Stimulated activated CD4-positive, alpha-beta T cell treated with anti-CD3 and anti-CD28 coated beads, Interleukin-1b, Interleukin-23, amount 100 ng/mL, for 1 hour (primary cell): ENCODE measurements at places on chromosomes 7 and 10.

GRCh38 chr10:33304423-33305225 is 29.8 kb downstream of the NRP1 start:
- DNase-seq = no peak

GRCh38 chr10:101588879-101589278 is 758 bp downstream of the DPCD start:
- DNase-seq = no peak

DNA sequence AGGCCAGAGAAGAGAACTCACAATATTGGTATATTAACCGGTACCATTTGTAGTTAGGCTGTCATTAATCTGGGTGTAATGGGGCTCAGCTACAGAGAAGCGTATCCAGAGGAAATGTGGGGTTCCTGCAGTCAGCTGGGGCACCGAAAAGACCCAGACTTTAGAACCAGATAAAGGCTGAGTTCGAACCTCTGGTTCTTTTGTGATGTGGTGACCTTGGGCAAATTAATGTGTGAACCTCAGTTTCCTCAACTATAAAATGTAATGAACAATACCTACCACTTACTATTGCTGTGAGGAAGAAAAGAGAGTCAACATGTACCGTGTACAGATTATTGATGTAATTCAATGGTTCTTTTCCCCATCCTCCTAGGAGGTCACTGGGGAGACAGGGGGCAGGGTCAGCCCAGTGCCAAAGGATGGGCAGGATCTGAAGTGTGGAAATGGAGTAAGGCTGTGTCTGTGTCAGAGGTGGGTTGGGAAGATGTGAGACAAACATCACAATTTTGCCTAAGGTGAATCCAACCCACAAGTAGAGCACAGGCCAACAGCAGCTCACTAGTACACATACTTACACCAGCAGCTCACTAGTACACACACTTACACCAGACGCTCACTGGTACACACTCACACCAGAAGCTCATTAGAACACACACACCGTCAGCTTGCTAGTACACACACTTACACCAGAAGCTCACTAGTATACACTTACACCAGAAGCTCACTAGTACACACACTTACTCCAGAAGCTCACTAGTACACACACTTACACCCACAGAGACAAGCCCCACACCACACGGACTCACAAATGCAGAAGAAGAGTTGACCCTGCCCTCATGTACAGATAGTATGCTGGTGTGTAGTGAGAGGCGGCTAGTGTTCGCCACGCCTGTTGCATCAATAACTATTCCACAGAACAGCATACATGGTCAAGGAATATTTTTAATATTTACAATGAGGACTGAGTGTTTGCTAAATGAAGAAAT is 28.0 kb downstream of the PRSS2 start:
- DNase-seq = no peak

DNA sequence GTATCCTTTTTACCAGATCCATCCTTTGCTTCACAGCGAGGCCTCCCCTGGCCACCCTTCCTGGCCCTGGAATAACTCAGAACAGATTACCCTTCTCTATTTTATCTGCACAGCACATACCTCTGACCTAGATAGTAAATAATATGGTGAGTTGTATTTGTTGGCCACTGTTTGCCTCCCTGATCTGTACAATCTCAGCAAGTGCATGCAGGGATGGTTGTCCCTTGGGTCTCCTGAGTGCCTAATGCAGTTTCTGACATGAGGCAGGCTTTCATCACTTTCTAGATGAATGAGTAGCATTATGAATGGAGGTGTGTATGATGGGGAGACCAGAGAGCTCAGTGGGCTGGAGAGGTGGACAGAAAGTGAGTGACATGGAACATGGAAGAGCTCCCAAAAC is 525.1 kb upstream of the IGFBP3 start:
- no peak for DNase-seq

DNA sequence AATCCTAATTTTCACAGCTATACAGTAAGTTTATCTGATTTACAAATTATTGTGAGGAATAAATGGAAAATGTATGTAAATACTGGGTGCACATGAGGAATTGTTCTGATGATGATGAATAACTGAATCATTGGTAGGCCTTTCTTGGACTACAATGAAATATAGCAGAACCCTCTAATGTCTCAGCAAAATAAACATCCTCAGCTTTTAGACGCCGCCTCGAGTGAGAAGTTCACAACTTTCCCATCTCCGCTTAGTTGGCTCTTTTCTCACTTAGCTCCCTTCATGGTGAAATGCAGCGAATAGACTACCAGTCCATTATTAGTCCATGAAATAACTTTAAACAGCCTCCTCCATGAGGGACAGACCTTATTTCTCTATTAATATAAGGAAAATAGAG is 182.3 kb downstream of the BICC1 start:
- no peak for DNase-seq

DNA sequence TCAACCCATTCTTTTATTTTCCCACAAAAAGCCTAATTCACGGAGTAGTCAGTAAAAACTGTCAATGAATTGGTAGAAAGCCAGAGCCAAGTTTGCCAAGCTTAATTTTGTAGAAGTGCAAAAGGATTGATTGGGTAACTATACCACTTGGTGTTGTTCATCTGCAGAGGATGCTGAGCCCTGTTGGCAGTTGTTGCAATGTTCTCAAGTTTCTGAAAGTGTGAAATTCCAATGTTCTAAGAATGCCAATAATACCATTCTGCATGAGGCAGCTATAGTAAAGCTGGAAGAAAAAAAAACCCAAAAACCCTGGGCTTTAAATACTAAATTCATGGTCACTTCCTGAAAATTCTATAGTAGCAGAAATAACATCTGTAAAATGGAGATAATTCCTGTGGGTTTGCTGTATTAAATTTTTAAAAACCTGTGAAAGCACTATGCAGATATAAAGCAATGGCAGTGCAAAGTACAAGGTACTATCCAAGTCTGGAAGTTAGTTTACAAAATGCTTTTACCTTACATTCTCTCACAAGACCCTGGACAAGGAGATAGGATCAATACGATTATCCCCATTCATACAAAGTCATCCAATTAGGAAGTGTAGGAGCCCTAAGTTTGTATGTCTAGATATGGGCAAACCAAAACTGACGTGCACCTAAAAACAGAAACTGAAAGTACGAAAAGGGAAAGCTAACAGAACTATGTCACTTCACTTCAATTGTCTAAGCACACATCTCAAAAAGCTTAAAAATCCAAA is 6.0 kb upstream of the PON1 start:
- no peak for DNase-seq
